ENCODE measurements at places on chromosomes 12 and 14.

- no peak for DNase-seq
Observed at GRCh38 chr12:47237751-47238211, 158.0 kb upstream of the AMIGO2 start.

DNA sequence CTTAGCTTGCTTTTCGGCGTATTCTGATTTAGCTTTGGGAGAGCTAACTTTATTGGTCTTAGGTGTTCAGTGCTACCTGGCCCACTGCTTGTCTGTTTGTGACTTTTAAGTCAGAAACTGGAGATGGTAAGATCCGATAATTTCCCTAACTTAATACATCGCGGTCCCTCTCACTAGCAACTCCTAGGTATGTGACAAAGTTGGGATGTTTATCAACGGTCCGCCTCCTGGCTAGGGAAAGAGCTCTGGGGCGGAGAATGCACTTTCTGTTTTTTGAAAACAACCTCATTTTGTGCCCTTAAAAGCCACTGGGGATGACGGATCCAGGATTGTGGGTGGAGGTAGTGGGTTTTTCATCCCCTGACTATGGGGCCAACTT, 1.2 kb downstream of the CDKN1B start:
- peak; percentile 36 for DNase-seq

GRCh38 chr12:71652656-71653055, 11.0 kb downstream of the ZFC3H1 start:
- DNase-seq, result no peak

DNA sequence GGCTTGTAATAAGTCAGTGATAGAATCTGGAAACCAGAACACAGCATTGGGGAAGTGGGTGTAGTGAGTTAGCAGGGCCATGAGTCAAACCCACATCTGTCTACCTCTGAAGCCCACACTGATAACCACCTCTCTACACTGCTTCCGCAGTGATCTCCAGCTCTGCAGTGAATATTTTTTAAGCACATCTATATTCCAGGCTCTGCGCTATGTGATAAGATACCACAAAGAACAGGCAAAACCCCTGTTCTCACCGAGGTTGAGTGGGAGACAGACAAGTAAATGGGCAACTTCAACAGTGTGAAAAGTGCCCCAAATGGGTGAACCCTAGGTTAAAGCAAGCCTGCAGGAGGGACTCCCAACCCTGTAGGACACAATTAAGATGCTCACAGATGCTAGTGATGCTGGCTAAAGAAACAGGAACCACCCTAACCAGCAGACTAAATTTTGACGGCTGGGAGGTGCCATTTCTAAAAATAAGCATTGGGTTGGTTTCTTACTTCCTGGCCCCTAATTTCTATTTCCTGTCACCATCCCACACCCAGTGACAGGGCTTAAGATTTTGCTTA, 375.0 kb downstream of the DPF3 start:
- DNase-seq, result peak; percentile 52

DNA sequence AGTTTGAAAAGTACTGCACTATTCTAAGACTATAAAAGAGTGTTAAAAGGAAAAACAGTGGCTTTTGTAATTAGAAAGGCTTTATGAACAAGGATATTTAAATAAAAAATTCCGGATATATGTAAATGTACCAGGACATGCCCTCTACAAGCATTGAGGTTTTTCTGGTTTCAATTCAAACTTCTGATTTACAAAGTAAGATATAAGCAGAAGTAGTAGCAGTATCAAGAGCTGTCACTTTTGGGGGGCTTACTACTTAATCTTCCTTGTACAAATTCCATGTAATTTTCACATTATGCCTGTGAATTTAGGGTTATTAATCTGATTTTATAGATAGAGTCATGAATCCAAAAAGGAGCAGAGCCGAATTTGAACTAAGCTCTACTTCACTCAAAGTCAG, 170.3 kb upstream of the ATP2B1 start:
- DNase-seq, result no peak

- no peak for DNase-seq
Observed at GRCh38 chr12:104596898-104597843, 140.4 kb downstream of the CHST11 start.

GRCh38 chr12:27865421-27865820, 85.4 kb upstream of the MANSC4 start:
- no peak for DNase-seq

GRCh38 chr14:75831455-75831854, 150.3 kb downstream of the TGFB3 start:
- no peak for DNase-seq

- no peak for DNase-seq
Observed at GRCh38 chr14:79407572-79407971, 803.7 kb downstream of the DIO2 start.

- no peak for DNase-seq
Observed at GRCh38 chr14:96285667-96286066, 29.7 kb downstream of the BDKRB1 start.

- no peak for DNase-seq
Observed at GRCh38 chr14:101770183-101770582, 8.7 kb downstream of the PPP2R5C start.

DNA sequence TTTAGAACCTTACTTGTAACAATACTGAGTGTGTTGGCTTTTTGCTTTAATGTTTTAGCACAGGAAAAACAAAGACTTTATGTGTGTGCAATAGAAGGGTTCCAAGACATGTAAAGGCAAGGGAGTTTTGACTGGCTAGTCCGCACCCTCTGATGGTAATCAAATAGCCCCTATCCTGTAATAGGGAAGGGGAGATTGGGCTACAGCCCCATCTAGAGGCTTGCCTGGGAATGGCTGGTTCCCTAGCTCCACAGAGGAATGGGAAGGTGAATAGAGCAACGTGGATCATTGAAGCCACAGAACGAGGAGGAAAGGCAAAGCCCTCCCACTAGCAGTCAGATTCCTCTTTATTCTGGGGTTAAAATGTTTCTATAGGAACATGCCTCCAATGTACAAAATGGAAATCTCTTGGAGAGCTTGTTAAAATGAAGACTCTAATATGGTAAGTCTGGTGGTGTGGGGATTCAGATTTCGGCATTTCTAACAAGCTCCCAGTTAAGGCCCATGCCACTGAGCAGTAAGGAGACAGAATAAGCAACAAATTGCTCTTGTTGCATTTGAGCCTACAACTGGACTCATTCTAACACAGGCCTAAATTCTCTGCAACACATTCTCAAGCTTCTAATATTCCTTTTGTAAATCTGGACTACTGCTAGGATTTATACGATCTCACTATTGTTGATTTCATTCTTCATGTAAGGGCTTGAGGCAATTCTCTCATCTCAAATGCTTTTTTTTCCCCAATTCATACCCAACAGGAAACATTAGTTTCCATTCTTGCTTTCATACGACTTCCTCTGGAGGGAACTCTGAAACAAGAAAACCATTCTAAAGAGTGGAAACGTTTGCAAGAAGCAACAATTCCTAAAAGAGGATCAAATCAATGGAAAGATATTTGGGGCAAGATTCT, 57.1 kb downstream of the NIN start:
- peak; percentile 37 for DNase-seq

- no peak for DNase-seq
Observed at GRCh38 chr12:28711421-28711820, 437.7 kb upstream of the FAR2 start.

Measured in stimulated activated CD4-positive, alpha-beta T cell treated with anti-CD3 and anti-CD28 coated beads, Interleukin-4, amount 100 ng/mL, for 24 hours (primary cell).